ENCODE measurements at places on chromosomes 1 and 21.

DNA sequence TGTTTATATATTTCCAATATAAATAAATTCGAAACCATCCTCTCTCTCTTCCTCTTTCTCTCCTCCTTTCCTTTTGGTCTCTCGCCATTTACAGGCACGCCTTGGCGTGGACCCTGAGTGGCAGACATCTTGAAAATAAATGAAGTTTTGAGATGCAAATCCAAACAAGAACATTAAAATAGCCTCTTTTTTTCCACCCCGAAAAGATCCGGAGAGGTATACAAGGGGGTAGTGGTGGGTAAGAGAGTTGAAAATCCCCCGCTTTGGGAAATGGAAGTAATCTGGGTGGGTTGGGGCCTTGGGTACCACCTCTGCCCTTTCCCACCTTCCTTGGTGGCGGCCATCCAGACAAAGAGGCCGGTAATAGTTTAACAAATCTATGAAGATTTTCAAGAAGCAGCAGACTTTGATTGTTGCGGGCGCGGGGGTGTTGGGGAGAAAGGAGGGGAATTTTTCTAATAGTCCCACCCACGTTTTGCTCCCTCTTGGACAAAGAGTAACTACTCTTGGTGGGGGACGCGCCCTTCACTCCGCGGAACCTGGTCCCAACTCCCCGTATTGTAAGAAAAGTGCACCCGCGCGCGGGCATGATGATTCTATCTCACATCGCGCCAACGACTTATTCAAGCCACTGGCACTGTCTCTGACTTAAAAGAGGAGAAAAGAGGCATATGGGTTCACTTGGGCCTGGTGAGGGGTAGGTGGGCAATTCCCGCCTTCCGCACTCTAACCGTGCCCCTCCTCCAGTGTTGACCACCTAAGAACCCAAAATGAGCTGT lies 4.0 kb upstream of the FOXD3 start:
- no peak for DNase-seq

GRCh38 chr1:232822530-232822929 lies 17.3 kb downstream of the MAP10 start:
- no peak for DNase-seq

GRCh38 chr1:109792056-109792831 lies 28.5 kb upstream of the EPS8L3 start:
- DNase-seq = peak; percentile 27

GRCh38 chr1:180609643-180610555 lies 21.9 kb upstream of the XPR1 start:
- no peak for DNase-seq

DNA sequence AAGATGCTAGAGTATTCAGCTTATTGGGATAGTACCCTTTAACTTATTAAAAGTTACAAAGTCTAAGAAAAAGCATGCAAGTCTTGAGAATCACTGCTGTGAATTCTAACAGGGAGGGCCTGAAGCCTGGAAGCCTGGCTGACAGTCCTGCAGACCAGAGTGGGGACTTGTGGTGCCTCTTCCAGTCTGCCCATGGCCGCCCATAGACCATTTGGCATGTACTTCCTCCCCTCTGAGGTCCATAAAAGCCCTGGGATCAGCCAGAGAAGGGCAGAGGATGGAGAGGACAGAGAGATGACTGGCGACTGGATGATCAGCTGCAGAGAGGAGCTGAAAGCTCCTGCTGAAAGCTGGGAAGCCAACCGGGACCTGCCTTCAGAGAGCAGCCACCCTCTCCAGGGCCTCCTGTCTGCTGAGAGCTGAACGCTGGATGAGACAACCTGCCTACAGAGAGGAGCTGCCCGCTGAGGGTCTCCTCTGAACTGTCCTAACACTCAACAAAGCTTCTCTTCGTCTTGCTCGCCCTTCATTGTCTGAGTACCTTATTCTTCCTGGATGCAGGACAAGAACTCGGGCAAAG lies 12.5 kb upstream of the SLC1A7 start:
- DNase-seq = no peak

- DNase-seq = no peak
Observed at GRCh38 chr1:107389410-107390396, 248.9 kb downstream of the NTNG1 start.

DNA sequence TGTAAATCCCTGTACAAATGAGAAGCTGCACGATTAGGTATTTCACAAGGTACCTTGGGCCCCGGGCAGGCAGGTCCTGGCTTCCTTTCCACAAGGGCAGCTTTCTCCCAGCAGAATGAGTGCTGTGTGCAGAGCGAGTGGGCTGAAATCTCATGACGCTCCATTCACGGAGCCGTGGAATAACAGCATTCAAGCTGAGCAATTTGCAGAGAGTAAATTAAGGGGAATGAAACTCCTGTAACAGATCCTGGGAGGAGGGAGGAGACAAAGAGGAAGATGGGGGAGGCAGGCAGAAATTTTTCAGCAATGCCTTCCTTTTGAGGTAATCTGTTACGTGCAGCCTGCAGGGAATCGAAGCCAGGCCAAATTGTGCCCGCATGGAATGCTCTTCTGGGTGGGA lies 239.9 kb downstream of the TNR start:
- no peak for DNase-seq

Data from activated T-cell treated with anti-CD3 and anti-CD28 coated beads, Interleukin-2, amount 50 U/mL, for 24 hours (primary cell).